Stimulated activated CD4-positive, alpha-beta T cell treated with anti-CD3 and anti-CD28 coated beads, Interleukin-2, amount 100 ng/mL, for 48 hours (primary cell): ENCODE measurements at places on chromosomes 6 and 20.

DNA sequence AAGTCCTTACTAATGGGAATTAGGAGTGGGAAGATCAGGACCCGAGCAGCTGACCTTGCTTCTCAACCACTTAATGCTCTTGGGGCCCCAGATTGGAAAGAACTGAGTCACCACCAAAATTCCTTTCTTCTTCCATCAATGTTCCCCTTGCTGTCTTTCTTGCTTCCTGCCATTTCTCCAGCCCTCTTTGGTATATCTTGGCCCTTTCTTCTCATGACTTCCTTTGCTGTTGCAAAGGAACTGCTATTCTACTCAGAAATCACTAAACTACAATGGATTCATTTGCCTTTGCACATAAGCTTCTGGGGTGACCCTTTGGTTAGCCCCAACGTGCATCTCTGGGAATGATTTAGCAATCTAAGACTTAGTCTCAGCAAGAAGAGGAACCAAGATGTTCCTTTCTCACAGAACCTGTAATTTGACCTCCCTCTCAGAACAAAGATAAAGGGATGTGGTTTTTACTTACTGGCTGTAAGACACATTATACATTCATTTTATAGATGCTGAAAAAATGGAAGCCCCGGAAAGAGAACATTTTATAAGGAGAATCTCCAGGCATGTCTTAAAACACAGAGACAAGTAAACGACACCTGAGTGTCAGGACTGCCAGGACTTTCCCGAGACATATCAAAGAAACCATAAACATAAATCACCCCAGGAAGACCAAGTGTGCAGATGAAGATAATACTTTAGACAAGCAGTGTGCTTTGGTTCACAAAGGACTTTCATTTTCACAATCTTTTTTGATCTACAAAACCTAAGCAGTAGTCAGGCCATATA is 99.0 kb upstream of the TNFAIP3 start:
- DNase-seq: no peak

- DNase-seq: peak; percentile 39
These were observed 35.9 kb downstream of the ANKRD60 start for GRCh38 chr20:58192567-58192966.

- no peak for DNase-seq
These were observed 9.1 kb upstream of the ZNFX1 start for GRCh38 chr20:49286689-49287551.

GRCh38 chr6:111041917-111042316 is 45.4 kb upstream of the SLC16A10 start:
- no peak for DNase-seq

DNA sequence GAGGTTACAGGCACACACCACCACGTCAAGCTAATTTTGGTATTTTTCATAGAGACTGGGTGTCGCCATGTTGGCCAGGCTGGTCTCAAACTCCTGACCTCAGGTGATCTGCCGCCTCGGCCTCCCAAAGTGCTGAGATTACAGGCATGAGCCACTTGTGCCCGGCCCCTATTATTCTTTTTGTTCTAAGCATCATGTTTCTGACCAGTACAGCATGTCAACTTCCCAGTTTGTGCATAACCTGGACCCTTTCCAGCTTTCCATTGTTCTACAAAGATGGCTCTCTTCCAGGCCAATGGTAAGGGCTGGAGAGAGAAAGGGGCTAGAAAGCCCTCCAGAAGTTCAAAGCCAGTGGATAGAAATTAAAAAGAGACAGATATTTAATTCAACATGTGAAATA is 91.3 kb upstream of the TNFAIP3 start:
- DNase-seq: no peak

GRCh38 chr6:44514576-44515193 is 127.2 kb downstream of the CDC5L start:
- no peak for DNase-seq

DNA sequence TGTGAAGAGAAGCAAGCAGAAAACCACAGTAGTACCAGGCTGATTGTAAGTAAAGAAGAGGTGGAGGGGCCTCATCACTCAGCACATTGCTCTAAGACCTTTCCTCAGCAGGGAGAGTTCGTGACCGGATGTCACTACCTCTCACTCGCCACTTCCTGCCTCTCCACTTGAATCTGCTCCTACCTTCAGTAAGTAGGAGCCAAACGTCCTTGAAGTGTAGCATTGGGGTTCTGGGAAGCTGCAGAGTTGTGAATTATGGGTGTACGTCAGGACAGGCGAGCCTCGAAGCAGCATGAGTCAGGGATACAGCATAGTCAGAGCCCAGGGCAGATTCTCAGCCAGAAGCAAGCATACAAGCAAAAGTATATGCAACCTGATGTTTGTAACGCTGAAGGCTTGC is 224.9 kb downstream of the PHACTR1 start:
- no peak for DNase-seq

DNA sequence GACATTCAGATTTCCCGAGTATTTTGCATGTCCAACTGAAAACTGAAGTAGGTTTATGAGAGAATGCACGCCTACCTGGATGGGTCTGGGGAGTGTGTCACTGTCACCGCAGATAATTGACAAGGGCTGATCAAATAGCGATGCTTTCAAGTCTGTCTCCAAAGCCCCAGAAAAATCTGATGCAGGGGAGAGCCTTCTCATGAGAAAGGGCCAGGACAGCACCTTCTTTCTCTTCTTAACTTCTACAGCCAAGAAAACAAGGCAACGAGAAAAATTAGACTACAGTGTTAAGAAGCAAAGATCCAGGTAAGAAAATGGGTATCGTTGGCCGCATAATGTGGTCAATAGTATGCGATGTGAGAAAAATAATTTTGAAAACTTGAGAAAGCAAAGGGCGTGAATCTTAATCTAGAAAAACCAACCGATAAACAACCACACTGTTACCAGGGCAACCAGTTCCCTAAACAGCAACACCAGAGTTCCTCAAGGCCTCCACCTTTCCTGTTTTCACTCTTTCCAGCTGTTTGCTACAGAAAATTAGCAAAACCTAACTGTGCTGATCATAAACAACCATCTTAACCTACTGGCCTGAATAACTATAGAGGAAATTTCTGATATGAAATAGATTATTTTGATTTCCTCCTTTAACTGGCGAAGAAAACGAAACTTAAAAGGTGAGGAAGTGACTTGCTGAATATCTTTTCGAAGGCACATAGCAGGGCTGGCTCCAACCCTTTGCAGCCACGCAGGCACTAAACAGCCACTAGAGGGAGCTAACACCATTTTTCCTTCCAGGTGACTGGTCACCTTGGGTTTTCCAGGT is 2.6 kb downstream of the TAGAP start:
- peak; percentile 56 for DNase-seq
